Activated CD4-positive, CD25-positive, alpha-beta regulatory T cell treated with anti-CD3 and anti-CD28 coated beads, Interleukin-2, amount 50 U/mL, for 72 hours (primary cell): ENCODE measurements at places on chromosomes 6 and 20.

DNA sequence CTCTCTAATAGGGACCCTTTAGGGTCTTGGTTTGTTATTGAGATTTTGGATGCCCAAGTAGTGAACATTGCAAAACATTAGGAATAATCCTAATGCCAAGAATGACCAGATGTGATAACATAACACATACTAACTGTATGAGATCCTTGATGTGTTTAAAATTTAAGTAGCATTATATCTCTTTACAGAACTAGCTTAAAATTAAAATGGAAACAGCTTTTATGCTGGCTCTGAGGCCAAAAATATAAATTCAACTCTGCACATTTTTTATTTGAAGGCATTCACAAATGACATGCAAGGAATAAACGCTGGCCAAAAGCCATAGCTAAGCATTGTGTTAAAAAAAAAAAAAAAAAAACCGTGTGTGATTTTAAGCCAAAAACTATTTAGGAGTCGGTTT, 47.7 kb upstream of the TCF21 start:
- no peak for DNase-seq

DNA sequence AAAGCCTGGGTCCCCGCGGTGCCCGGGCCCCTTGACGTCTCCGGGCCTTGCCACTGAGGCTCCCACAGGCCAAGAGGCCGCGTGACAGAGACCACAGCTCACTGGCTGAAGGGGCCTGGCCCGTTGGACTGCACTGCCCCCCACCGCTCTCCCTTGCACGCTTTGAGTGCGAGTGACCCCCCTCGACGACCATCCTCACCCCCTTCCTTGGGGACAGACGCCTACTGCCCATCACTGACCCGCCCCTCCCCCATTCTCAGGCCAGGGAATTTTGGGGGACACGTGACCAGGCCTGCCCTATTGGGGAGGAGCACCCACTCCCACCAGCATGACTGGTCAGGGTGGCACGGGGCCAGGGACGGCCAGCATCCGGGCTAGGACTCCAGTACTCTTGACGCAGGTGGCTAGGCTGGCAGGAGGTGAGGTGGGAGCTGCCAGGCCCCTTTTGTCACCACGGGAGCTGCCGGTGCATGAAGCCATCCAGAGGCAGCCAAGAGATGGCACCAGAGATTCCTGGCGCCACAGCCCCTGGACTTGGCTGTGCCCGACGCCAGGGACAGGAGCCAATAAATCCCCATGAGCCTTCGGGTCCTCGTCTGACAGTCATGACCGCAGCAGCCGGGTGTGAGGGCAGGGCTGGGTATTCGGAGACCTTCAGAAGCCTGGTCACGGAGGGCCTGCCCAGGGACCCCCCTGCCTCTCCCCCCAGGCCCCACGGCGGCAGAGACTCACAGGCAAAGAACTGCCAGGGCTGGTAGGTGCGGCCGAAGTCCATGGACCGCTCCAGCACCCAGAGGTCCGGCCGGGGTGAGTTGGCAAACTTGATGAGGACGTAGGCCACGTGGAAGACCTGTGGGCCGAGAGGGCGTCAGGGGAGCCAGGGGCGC, 14.5 kb downstream of the LAMA5 start:
- DNase-seq = no peak

DNA sequence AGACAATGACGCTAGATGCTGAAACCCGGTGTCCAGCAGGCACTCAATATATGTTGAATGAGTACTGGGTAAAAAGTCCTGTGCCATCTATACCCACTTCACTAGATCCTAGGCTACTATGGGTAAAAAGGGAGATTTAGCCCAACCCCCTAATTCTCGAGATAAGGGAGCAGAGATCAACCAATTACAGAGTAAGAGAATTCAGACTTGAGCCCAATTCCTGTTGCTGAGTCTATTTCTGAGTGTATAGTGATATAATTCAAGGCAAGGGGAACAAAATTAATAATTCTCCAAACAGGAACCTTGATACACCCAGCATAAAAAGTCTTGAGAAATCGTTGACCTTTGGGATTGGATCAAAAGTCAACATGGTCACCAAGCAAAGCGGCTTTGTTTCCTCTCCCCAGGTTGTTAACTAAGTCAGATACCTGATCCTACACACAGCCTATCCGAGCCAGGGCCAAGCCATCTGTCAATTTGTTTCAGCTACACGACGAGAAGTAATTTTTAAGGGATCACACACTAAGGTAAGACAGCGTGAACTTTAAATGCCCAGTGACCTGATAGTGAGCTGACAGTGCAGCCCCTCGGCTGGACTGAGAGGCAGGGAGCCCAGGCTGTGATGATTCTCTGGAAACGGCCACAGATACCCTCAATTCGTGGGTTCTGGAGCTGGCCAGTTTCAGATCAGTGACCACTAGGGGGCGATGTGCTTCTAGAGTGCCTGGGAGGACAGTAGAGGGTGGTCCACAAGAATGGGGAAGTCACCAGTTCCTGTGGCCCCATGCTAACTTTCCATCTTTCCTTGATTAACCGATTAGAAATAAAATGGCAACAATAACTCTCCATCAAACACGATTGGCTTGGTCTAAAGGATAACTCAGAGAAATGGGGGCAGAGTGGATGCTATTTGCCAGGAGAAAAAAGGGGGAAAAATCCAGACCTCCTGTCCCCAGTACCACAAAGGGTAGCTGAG, 46.2 kb downstream of the SLC22A23 start:
- DNase-seq = peak; percentile 51

GRCh38 chr20:17710379-17711266, 10.9 kb downstream of the BANF2 start:
- DNase-seq = no peak

- DNase-seq = no peak
These were observed 638 bp downstream of the MDN1 start for GRCh38 chr6:89818977-89819335.

- no peak for DNase-seq
These were observed 243.2 kb downstream of the OGFRL1 start for GRCh38 chr6:71531841-71532240.

DNA sequence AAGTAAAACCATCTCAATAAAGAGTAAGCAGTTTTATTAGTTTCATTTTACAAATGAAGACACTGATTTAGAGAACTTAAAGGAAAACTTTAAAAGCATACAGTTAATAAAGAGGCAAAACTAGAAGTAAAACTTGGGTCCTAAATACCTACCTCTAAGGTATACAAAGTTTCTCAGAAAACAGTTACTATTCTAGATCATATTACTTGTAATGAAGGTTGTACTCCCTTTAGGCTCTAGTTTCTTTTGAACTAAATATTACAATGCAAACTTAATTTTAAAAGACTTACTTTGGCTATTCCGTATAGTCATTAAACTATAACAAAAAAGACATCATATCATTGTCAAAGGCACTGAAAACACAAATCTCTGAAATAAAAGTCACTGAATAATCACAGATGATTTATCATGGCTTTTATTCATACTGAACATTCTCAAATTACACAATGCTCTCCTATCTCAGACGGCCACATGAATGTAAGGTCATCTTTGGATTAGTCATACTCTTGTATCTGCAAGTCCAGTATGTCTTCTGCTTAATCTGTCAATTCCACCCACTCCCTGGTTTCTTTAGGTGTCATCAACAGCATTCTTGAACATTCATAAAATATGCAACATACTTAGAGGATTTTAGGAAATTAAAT, 361.6 kb upstream of the RUNX2 start:
- DNase-seq = no peak

- DNase-seq = no peak
These were observed 50.5 kb upstream of the GCM1 start for GRCh38 chr6:53199156-53199555.

GRCh38 chr6:13234130-13234529, 94.2 kb downstream of the TBC1D7 start:
- no peak for DNase-seq

- no peak for DNase-seq
These were observed 69.1 kb upstream of the EXOC2 start for GRCh38 chr6:761997-762396.

DNA sequence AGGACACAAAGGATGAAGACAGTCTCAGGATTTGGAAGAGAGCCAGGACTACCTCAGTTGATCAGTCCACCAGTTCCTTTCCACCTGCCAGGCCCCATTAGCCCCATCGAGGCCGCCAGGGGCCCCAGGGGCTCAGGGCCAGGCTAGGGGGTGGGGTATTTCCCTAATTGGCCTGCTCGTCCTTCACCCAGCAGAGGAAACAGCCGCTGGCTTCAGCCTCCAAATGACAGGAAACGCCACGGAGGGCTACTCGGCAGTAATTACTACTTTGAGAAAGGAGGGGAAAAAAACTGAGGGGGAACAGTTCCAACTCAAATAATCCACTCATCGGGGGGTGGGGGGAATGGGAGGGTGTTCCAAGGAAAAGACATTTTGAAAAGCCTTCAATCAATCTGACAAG, 42.7 kb downstream of the MAFB start:
- DNase-seq = no peak

DNA sequence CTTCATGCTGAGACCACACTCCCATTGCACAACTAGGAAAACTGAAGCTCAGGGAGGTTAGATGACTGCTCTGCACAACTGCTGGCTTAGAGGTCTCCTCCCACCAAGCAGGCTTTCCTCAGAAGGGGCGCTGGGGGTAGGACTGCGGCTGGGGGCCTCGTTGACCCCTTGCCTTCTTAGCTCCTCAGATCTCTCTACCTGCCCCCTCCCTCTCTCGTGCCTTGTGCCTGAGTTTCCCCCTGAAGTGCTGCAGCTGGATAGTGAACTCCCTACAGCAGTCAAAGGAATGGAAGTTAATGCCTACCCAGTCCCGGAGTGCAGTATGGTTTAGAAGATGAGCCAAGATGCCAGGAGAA, 149.8 kb downstream of the GRM4 start:
- DNase-seq = no peak

DNA sequence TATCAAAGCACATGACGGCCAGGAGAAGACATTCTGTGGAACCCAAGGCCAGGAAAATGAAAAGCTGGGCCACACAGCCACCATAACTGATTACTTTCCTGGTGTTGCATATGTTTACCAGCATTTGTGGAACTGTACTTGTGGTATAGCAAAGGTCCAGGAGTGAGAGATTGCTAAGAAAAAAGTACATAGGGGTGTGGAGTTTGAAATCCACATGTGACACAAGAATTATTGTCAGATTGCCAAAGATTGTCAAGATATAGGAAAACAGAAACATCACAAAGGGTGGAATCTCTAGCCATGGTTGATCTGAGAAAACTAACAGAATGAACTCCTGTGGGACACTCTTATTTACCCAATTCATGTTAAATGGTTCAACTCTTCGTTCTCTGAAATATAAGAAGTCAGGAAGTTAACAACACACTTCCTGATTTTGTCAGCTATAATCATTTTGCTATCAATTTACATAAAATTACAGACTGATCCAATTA, at the start of gene OR2B2:
TSS of gene OR2B2 (minus strand) at position 441 of the 491 bp plus-strand sequence. CDS start at position 364, 77 bp downstream.
- no peak for DNase-seq

DNA sequence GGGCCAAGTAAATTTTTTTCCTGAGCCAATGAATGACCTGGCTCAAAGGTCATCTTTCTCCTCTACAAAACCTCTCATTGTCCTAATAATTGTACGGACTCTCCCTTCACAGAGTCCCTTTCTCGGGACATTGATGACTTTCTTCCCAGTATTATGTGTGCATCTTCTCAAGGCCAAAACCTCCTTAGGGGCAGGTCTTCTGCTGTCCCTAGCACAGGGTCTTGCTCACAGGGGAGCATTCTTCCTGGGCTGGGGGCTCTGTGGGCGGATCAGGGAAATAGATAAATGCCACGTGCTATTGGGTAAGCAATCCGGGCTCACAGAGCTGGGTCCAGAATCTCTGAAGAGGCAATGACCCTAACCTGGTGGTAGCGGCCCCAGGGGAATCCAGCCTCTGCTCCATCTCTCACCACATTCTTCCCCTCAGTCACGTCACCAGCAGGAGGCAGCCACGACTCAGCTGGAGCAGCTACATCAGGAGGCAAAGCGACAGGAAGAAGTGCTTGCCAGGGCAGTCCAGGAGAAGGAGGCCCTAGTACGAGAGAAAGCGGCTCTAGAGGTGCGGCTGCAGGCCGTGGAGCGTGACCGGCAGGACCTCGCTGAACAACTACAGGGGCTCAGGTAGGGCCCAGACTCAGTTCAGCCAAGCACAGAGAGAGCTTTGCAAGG, 23.5 kb downstream of the CEP250 start:
- DNase-seq = no peak

- DNase-seq = no peak
These were observed 64.0 kb downstream of the SYNDIG1 start for GRCh38 chr20:24533449-24533848.

DNA sequence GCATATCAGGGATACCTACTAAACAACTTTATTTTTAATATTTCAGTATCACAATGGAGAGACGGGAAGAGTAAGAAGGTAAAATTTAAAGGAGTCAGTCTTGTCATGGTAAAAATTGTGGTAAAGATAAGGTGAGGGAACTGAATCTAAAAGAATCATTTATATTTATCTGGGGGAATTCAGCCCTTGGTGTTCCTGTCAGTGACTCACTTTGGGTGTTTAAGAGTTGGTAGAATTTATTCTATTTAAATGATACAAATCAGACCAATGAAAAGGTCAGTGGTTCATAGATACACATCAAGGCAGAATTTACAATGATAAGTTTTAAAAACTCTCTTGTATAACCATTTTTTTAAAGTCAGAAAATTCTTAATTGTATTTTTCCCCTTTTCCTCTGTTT, 164.4 kb downstream of the CDKAL1 start:
- DNase-seq = no peak

DNA sequence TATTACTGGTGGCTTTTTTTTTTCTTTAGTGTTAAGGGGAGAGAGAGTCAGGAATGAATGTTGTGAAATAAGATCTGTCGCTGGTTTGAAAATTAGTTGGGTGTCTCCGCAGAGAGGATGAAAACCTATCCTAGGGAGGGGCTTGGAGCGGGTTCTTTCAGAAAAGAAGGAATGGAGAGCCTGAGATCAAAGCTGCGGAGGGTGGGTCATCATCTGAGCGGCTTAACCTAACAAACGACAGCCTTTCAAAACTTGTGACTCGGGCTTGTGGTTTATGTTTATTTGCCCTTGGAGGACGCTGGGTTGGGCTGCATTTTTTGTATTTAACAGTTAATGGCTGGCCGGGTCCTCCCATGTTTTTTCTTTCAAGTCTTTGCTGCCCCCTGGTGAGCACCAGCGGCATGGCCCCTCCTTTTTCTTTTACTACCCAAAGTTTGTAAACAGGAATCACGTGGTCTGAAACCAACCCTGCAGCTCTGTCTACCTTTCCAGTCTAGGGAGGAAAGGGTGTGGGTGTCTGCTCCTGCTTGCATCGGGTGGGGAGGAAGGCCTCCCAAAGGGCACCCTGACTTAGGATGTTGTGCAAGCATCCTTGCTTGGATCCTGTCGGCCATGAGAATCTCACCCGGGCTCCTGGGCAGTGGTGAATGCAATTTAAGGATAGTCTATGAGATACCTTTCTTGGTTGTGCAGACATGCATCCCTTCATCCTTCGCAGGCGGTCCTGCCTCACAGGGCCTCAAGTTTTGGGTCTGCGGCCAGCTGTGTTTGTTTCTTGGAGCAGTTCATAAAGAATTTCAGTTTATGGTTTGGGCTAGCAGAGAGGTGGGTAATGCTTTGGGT, 2.2 kb downstream of the PIM1 start:
- peak; percentile 88 for DNase-seq

DNA sequence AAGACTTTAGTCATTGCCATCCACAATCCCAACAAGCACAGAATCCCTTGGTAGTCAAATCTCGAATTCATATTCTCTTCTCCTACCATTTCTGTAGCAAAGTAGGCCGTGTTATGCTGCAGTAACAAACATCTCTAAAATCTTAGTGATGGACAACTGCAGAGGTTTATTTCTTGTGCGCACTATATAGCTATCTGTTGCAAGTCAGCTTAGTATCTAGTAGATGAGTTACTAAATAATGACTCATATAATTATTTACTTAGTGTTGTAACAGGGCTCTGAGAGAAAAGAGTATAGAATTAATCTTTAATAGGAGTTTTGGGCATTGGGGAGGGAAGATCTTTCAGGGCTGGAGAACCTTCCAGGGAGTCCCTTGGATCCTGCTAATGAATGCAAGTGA, 73.3 kb downstream of the CAP2 start:
- DNase-seq = no peak

GRCh38 chr6:138485005-138485545, 14.2 kb downstream of the NHSL1 start:
- no peak for DNase-seq
